ENCODE measurements at places on chromosomes 6 and 20.

DNA sequence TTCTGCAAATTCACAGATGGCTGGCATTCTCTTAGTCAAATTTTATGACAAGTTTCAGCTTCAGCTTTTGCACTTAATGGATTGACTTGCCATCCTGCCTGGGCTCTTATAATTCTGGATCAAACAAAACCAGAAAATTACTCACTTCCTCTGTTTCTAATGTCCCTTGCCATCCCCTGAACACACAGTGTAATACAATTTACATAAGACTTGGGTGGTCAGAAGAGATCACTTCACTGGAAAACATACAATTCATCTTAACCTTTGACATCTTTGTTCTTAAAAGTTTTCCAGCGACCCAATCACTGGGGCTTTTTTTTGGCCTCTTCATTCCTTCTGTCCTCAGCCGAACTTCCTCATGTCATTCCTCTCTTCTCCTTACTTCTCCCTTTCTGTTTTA, 199.0 kb downstream of the ARHGAP18 start:
- DNase-seq: no peak

- no peak for DNase-seq
Measured at GRCh38 chr6:124200661-124201060, 397.0 kb downstream of the NKAIN2 start.

DNA sequence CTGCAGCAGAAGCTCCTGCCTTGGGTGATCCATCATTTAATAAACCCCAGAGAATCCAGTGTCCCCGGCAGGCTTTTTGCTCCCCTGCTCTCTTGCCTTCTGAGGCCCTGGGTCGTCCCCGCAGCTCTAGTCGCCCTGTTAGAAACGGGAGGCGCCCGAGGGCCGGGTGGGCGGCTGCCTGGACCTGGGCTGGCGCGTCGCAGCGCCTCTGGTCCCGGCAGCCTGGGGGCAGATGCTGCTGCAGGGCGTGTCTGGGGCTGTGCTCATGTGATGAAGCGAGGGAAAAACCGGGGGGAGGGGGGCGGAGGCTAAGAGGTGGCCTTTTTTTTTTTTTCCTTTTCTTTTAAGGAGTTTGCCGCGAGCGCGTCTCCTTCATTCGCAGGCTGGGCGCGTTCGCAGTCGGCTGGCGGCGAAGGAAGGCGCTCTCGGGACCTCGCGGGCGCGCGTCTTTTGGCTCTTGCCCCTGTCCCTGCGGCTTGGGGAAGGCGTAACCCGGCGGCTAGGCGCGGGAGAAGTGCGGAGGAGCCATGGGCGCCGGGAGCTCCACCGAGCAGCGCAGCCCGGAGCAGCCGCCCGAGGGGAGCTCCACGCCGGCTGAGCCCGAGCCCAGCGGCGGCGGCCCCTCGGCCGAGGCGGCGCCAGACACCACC, 394 bp downstream of the AKAP12 start:
- DNase-seq: no peak

DNA sequence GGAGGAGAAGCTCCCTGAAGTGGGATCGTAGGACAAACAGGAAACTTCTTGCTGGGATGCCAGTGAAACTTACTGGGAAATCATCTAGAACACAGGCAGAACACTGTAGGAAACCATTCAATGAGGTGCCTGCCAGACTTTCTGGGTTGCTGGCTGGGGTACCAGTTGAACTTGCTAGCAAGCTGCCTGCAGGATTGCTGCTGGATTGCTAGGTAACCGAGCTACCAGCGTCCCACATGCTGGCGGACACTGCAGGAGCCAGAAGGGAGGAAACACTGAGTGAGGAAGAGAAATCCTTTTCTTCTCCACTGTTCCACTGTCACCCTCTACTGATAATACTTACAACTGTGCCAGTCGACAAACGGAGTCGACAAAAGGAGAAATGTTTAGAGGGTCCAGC, 91.3 kb upstream of the SLC35B3 start:
- no peak for DNase-seq

DNA sequence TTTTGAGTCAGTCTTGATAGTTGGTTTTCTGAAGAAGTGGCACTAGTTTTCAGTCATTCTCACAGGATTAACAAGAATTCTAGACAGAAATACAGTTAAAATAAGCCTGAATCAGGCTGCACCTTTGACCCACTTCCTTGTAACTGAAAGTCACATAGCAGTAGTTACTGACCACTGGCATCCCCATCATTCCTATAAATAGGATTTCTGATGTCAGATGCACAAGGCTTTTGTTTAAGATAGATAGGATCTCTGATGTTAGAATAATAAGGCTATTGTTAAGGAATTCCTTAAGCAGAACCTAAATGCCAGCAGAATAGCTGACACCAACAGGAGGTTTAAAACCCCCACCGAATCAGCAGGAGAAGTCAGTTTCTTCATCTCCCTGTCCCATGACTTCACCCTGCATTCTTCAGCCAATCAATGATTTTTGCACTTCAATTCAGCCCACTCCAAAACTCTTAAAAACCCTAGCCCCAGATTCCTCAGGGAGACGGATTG, 30.6 kb upstream of the ZBTB24 start:
- no peak for DNase-seq

GRCh38 chr20:46169245-46170171, 51.4 kb downstream of the CD40 start:
- no peak for DNase-seq

GRCh38 chr6:139240161-139241010, 51.4 kb downstream of the TXLNB start:
- no peak for DNase-seq

DNA sequence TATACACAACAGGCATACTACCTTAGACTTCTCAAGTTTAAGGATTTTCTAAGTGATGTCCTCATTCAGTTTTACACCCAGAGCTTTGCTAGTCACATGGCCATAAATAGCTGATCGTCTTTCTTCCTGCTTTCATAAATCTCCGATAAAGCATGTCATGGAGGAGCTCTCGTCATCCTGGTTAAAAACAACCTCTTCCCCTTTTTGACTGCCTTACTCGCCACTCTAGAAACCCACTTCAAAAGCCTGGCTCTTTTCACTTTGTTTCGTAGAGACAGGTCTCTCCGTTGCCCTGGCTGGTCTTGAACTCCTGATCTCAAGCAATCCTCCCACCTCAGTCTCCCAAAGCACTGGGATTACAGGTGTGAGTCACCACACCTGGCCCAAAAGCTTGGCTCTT, 67.0 kb upstream of the SMIM29 start:
- no peak for DNase-seq

DNA sequence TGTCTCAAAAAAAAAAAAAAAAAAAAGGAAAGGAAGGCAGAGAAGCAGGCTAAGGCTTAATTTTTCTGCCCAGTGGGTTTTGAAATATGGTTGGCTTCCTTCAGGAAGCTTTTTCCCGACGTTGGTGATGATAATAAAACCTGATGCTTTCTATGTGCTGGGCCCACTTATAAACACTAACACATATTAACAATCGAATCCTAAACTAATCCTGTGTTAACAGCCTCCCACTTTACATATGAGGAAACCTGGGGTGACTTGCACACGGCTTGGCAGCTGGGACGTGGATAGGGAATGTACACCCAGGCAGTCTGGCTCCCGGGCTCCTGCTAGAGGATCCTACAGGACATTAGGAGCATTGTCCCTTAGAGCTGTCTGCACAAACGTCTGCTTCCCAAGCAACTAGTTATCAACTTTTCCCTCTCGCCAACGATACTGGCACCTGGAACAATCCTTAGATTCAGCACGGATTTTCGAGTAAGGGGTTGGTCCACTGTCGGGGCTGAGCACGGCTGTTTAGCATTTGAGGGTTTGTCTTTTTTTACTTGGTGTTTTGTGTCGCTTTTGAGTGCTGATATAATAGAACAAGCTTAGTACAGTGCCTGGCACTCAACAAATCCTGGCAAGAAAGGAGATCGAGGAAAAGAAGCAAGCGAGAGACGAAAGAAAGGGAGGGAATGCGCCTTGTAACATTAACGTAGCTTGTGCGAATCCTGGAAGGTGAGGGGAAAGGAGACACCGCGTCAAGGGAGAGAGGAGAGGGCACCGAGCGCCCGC, 622 bp upstream of the KIZ start:
- no peak for DNase-seq

- no peak for DNase-seq
Measured at GRCh38 chr6:120484146-120484545, 850.1 kb downstream of the TBC1D32 start.

GRCh38 chr6:11163932-11164331, 52.4 kb upstream of the ERVFRD-1 start:
- no peak for DNase-seq

DNA sequence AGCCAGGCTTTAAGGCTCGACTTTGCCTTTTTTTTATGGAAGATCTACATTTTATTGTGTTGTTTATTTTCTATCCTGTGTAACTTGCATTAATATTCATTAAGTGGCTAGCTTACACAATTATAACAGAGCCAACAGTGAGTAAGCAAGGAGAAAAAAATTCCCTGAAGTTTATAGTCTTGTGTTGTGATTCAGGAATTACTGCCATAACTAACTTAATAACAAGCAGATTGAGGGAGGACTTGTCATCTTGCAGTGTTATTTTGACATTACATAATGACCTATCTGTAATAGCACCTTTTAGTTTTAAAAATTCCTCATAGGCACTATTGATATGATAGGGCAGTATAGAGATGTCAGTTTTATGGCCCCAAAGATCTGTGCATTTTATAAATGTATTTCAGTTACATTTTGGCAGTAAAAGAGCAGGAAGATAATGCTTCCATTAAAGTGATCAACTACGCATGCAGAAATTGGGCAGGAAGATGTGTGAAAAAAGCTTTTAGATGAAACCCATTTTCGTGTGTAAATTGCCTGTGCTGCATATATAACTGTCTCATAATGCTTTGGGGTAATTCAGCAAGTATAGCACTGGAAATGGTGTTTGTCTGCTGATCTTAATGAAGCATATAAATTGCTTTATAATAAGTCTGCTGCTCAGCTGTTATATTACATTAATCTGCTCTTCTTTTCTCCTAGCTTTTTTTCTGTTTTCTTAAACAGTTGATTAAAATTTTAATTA, 123.0 kb downstream of the SMAP1 start:
- DNase-seq: no peak

GRCh38 chr6:154510144-154510905, at the start of gene CNKSR3:
Gene CNKSR3, minus strand, starts transcription at chr6:154510685. Its CDS starts 571 bp downstream, at chr6:154510114.
- DNase-seq: no peak

DNA sequence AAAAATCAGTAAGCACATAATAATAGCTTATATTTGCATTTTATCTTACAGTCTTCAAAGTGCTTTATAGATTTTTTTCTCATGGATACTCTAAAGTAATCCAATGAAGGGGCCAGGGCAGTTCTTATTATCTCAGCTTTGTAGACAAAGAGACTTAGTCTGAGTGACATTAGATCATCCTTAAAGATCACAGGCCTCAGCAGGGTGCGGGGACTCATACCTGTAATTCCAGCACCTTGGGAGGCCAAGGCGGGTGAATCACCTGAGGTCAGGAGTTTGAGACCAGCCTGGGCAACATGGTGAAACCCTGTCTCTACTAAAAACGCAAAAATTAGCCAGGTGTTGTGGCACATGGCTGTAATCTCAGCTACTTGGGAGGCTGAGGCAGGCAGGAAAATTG, 14.5 kb downstream of the FERMT1 start:
- DNase-seq: no peak

DNA sequence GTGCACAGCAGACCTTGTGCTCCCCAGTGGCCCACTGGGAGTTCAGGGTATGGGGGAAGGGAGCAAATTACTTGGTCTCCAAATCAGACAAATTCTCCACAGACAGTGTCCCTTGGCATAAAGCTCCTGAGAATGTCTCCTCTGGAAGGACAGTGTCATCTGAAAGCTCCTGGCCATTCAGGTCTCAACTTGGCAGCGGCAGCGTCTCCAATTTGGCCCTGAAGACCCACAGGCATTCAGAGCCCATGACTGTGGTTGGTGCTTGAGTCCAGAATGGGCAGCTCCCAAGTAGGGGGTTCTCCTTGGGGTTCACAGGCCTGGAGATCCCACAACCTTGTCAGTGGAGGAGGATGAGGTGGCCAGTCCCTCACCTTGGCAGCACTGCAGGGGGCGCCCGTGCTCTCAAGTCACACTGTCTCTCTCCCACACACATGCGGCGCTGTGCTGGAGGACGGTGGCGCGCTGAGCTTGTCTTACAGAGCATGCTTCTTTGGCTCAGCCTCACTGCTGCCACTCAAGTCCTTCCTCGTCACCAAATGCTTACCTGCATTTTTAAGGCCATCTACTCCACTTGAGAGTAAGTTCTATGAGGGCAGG, 20.7 kb downstream of the DYNLRB1 start:
- peak; percentile 39 for DNase-seq

DNA sequence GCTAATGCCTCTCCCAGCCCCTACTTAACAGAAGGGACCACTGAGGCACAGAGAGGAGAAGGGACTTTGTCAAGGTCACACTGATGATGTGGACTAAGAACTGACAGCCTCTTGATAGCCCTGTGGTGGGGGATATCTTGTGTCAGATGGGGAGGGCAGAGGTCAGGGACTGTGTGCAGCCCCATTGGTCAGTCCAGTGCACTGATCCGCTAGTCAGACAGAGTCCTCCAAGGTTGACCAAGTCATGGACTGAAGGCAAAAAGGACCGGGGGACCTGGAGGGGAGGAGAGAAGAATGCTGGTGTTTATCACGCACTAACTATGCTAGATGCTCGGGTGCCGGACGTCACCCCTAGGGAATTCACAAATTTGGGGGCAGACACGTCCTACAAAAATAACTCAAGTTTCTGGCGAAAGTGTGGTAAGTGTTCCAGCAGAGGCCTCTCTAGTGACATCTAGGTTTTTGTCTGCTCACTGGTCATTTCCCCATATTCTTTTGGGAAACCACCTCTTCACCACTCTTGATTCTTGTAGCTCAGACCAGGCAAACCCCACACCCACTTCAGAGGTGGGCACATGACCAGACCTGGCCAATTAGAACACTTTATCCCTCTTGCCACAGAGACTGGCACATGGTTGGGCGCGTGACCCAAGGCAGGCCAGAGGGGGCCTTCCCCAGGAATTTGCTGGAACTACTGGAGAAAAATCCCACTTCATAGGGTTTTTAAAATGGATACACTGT, 21.0 kb downstream of the TCF15 start:
- DNase-seq: no peak

GRCh38 chr6:131331151-131331550, 195.9 kb downstream of the AKAP7 start:
- no peak for DNase-seq

GRCh38 chr6:8337147-8337546, 98.2 kb downstream of the SLC35B3 start:
- no peak for DNase-seq

GRCh38 chr6:62283796-62284411, 2.1 kb downstream of the KHDRBS2 start:
- DNase-seq: no peak

DNA sequence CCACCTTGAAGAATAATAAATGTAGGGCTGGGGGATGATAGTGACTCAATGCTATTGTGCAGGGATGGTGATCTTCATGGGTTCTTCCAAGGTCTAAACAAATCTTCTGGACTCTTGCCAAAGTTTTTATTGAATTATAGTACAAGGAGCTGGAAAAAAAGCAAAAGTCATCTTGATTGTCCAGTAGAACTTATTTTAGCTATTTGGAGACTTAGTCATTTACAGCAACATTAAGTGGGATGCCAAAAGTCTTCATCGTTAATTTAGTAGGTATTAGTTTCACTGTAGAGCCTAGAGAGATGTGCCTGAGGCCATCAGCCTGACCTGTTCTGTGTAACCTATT, 212.9 kb upstream of the TBX18 start:
- no peak for DNase-seq
